ENCODE measurements at places on chromosomes 5 and 9. TPM values are rescaled to one million over a fixed set of nuclear protein-coding genes. Genes with fewer than 3 reads are reported as not detected.

GRCh38 chr9:72497447-72498046, 23.9 kb upstream of the TMC1 start:
- no peak for DNase-seq

DNA sequence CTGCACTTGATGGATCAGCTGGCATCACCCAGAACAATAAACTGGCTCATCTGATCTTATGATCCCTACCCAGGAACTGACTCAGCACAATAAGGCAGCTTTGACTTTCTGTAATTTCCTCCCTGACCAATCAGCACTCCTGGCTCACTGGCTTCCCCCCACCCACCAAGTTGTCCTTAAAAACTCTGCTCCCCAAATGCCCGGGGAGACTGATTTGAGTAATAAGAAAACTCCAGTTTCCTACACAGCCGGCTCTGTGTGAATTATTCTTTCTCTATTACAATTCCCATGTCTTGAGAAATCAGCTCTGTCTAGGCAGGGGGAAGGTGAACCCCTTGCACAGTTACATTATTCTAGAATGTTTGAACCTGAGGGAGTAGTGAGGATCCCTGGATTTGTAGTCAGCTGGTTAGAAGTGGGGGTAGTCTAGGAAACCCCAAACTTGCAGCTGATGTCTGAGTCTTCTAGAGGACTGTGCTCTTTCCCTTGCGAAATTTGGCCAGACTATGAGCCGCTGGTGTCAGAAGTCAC, 111.7 kb upstream of the NEK6 start:
- DNase-seq = no peak

DNA sequence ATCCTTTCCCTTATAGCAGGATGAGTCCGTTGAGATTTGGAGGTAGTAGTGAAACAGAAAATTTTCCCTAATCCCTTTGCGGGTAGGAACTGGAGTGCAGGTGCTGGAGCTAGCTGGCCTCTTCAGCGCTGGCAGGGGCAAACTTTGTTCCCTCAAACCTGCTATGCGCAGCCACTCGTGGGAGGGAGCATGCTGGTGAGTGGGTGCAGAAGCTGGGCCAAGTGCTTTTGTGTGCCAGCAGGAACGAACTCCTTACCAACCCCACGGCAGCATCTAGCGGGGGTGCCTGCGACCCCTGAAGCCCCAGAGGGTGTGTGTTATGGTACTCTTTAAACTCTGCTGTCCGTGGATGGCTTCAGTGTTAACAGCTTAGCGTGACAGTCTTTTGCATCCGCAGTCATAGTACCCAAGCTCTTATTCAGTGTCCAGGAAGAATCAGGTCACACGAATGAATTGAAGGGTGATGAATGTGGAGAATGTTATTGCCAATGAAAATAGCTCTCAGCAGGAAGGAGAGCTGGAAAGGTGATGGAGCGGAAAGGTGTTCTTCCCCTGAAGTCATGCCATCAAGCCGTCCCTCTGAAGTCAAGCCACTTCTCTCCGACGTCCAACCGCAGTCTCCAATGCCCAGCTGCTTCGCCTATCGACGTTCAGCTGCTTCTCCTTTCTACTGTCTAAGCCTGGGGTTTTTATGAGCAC, 1445.1 kb upstream of the CDH9 start:
- DNase-seq = no peak

DNA sequence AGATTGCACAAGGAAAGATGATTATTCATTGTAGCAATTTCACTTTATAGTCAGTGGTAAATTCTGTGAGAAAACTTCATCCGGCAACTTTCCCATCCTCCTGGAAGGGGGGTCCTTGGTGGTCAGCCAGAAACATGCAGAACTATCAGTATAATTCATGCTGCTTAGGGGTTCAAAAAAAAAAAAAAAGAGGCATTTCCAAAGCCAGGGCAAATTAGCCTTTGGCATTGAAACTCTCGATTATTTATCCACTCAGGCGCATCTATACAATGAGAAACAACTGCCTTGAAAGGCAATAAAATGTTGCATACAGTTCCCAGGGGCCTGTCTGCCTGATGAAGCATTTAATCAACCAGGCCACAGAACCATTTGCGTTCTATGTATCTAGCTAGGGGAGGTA, 263.3 kb downstream of the TMEM167A start:
- no peak for DNase-seq

GRCh38 chr9:126156898-126157297, 169.7 kb upstream of the MVB12B start:
- DNase-seq = no peak

DNA sequence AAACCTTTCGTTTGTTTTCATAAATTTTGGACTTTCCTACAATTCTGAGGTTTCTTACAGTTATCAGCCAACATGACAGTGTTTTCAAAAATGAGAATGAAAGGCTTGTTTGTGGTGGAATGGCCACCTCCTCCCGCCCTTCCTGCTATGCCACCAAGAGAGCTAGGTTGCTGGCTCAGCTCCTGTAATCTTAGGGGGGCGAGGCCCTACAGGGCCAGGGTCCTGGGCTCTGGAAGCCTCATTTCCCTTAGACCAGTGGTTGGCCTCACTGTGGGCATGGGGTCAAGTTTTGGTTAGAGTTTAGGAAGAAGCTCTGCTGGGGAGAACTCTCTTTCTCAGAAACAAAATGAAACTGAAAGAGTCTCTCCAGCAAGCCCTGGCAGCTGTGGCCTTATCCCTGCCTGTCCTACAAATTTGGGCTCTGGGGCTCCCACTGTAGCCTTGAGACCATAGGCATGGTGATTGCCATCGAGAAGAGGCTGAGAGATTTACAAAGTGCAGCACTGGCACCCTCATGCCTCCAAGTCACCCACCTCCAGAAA, 66.2 kb downstream of the IRX1 start:
- no peak for DNase-seq

- DNase-seq = no peak
Observed at GRCh38 chr9:69980041-69980440, 63.6 kb upstream of the MAMDC2 start.

DNA sequence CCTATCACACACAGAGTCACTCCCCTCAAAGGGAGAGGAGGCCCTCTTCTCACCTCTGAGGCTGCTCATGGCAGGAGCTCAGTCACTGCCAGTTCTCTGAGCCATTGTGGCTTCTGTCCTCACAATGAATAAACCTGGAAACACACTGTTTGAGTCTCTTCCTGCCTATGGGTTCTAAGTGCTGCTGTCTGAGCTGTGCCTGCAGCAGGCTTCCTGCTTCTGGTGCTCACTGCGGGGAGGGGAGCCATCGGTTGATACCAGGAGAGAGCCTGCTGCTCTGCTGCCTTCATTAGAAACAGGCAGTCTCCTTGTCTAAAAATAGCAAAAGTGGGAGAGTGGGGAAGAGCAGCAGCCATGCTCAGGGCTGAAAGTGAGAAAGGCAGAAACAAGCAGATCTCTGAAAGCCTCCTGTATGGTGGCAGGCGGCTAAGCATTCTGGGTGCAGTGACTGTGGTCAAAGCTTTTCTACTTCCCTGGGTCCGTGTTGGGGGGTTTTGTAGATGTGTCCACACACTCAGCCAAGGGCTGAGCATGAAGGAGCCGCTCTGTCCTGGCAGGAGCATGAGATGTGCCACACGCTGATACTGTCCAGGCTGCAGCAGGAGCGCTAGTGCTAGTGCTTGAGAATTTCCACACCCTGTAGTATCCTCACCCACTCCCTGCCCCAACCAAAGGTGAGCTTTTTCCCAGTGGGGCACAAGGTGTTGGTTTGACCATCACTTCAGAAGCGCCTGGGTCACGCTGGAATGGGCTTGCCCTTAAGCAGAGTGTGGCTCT, 34.2 kb downstream of the PRKACG start:
- DNase-seq = peak; percentile 25

GRCh38 chr5:140207250-140207964, 32.4 kb downstream of the CYSTM1 start:
- DNase-seq = no peak

GRCh38 chr5:142944140-142944539, 174.0 kb downstream of the ARHGAP26 start:
- DNase-seq = no peak

- no peak for DNase-seq
Observed at GRCh38 chr5:160159991-160160792, 40.9 kb upstream of the PWWP2A start.

DNA sequence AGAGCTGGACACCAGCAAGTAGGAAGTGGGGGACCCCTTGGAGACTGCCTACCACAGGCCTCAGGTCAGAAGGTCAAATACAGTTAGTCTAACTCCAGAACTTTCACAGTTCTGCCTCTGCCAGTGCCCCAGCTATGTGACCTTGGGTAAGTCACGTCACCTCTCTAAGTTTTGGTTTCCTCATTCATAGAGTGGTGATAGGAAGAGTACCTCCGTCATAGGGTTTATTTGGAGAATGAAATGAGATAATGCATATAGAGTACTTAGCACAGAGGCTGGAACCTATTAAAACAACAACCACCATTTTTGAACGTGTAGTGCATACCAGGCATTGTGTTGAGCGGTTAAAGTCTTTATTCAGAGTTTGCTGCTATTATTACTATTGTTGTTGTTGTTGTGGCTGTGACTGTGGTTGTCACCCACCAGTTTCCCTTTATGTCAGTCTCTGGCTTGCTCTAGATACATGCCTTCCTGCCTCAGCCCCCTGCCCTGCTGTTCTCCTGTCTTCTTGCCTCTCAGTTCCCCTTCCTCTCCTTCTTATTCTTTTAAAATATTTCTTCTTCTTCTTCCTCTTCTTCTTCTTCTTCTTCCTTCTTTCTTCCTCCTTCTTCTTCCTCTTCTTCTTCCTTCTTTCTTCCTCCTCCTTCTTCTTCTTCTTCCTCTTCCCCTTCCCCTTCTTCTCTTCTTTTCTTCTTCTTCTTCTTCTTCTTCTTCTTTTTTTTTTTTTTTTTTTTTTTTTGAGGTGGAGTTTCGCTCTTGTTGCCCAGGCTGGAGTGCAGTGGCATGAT, 67.8 kb downstream of the RALGPS1 start:
- DNase-seq = no peak

GRCh38 chr5:127296321-127296720, 5.7 kb downstream of the MEGF10 start:
- no peak for DNase-seq

Gene KCNV2
- total RNA-seq = not detected

Gene MPDZ
- 8.1 TPM for total RNA-seq

Gene NACC2
- 21.0 TPM for total RNA-seq

Gene PCDHGB2
- 1.8 TPM for total RNA-seq

Gene SHISAL2B
- not detected for total RNA-seq

Gene IL3
- total RNA-seq = 0.25 TPM

Gene GSN
- 553 TPM for total RNA-seq

Gene CCDC180
- 1.5 TPM for total RNA-seq
